Activated CD4-positive, alpha-beta T cell treated with anti-CD3 and anti-CD28 coated beads, Interleukin-2, amount 50 U/mL, for 48 hours (primary cell): ENCODE measurements at places on chromosomes 2 and 18.

GRCh38 chr18:26646901-26647300 is 98.5 kb upstream of the KCTD1 start:
- DNase-seq = no peak

DNA sequence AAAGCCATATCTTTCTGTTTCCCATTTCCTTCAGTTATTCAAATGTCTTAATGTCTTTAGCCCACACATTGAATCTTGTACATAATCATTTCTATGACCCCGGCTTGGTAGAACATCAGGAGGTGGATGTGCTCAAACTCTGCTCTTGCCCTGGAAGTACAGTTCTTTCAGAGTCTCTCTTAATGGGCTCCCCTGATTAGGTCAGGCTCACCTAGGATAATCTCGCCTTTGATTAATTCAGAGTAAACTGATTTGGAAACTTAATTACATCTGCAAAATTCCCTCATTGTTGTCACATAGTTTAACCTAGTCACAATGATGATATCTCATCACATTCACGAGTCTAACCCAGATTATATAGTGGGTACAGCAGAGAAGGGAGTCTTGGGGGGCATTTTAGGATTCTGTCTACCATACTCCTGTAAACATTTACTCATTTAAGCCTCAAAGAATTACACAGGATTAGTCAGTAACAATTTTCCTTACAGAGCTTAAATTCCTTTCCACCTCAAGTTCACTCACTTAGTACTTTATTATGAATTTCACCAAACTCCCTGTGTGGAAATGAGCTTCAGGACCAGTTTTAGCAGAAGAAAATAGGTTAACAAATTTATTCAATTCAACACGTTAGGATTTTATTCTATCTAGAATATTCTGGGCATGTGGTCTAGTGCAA is 135.5 kb downstream of the FHOD3 start:
- no peak for DNase-seq

DNA sequence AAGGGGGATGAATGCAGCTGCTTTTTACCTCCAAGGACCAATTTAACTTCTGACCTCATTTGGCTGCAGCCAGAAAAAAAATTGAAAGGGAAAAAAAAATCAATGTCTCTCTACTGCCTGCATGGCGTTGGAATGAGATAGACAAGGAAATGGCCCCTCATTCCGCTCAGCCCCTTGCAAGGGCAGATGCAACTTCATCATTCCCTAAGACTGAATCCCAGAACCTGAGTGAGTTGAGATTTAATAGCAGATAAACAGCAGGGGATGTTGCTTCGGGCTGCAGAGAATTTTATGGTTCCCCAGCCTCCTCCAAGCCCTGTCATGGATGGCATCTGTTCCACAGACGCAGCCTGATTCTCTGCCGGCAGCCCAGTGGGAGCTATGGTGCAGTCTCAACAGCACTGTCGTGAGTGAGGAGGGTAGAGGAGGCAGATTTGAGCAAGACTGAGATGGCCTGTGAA is 49.0 kb downstream of the CAPN13 start:
- no peak for DNase-seq

GRCh38 chr2:33839791-33840190 is 240.7 kb upstream of the FAM98A start:
- no peak for DNase-seq

GRCh38 chr2:200081811-200082210 is 126.4 kb downstream of the MAIP1 start:
- no peak for DNase-seq

DNA sequence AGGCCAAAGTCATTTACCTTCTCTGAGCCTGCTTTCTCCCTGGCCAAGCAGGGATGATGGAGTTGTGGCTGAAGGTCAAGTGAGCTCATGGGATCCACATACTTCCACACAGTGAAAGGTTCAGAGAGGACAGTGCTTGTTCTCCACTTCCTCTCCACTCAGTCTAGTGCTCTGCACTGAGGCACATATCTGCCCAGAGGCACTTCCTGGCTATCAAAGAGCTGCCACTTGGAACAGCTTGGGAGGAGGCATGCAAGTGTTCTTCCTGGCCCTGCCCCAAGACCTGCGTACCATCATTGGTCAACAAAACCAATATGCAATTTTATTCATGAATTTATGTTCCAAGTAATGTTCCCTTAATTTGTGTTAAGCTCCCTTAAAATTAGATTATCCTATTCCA is 71.9 kb downstream of the RNF152 start:
- DNase-seq = no peak

- no peak for DNase-seq
These were observed 214.7 kb downstream of the KCNH7 start for GRCh38 chr2:162623888-162624287.

- no peak for DNase-seq
These were observed 19.3 kb downstream of the GALM start for GRCh38 chr2:38685116-38685735.

GRCh38 chr18:46166261-46166970 is 62.2 kb downstream of the HAUS1 start:
- DNase-seq = no peak

DNA sequence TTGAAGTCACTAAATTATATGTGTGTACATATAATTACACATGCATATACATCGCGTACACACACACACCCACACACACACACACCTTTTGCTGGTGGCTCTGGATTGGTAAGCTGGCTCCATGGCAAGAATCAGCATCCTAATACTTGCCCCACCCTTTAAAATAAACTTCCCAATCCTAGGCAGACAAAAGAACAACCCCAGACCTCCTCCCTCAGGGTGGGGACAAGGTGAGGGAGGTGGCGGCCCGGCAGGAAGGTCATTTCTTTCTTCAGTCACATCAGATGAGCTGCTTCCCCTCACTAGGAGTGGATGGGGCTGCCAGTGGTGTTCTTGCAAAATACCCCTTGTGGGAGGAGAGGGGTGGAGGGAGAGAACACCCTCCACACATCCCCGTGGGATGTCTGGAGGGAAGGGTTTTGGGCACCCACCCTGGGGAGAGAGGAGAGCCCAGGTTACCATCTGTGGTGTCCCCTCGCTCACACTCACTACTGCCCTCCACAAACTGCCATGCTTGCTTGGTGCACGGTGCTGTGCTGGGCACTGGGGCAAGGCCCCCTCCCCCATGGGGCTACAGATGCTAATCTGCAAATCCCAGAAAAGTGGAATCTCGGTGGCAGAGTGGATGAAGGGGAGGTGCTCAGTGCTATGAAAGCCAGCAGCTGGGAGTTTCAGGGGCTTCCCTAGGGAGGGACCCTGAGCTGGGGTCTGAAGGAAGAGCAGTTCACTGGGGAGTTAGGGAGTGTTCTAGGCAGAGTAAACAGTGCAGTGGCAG is 64.0 kb downstream of the ODC1 start:
- DNase-seq = no peak

DNA sequence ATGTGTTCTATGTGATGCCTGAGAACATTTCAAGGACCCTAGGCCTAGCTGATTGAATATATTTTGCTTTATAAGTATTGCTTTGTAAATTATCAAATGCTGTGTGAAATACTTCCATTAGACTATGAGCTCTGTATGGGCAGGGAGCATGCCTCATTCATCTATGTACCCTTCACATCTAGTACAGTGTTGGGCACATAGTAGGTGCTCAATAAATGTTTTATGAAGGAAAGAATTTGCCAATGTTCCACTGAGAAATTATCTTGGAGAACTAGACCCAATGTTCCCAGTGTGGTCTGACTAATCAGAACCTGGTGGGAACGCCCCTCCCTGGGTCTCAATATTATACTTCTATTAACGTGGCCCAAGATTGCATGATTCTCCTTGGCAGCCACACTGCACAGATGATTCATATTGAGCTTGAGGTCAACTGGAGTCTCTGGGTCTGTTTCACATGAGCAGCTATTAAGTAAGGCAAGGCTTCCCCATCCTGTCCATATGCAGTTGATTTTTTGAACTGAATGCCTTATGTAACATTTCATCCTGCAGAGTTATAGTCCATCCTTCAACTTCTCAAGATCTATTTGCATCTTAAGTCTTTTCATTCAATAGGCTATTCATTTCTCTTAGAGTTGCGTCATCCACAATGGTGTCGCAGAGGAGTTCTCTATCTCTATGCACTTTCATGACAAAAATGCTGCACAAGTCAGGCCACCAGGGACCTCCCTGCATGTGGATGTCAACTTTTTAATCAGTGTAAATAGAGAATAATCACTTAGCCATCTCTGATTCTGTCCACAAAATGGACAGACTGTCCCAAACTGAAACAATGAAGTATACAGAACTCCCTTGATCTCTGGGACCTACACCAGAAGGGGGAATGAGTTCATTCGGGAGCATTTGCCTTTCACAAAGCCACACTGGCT is 257.6 kb downstream of the CYP26B1 start:
- DNase-seq = no peak

DNA sequence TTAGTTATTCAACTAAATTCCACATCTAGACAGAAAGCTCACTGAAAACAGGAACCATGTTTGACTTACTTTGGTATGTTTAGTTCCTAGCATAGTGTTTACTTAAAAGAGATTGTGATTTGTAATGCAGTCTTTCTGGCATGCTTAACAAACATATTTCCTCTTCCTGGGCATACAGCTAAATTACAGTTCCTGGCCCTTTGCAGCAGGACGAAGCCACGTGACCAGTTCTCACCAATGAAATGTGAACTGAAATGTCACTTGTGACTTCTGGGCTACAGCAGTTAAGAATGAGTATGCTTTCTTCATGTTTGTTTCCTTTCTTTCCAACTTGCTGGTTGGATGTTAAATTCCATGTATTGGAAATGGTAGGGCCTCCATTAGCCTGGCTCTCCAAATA is 330.5 kb downstream of the FIGN start:
- no peak for DNase-seq

- no peak for DNase-seq
These were observed 508.2 kb downstream of the TNS1 start for GRCh38 chr2:217494557-217494956.

DNA sequence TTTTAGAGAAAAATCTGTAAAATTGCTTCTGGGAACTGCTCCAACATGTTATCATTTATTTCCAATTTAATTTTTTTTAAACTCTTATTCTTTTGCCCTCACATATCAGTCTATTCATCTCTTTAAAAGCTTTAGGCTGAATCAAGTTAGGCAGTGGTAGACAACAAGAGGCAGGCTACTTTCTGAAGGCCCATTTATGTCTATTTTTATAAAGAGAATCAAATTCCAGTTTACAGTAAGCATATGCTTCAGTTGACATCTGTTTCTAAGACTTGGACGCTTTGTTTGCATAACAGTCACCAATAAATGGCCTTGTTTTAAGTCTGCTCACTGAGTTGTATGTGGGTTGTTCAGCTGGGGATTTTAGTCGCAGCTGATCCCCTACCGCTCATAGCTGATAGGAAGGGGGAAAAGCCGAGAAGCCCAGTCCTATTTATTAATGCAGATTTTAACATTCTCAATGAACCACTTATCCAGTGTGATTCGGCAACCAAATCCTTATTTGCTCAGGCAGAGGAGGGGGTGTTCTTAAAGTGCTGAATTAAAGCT is 260.4 kb upstream of the SIX3 start:
- no peak for DNase-seq

- DNase-seq = no peak
These were observed 12.4 kb downstream of the CCBE1 start for GRCh38 chr18:59684777-59685176.

- DNase-seq = peak; percentile 50
These were observed 38.5 kb downstream of the LPIN1 start for GRCh38 chr2:11784747-11785610.

- DNase-seq = no peak
These were observed 97.8 kb upstream of the GLI2 start for GRCh38 chr2:120637847-120638246.

DNA sequence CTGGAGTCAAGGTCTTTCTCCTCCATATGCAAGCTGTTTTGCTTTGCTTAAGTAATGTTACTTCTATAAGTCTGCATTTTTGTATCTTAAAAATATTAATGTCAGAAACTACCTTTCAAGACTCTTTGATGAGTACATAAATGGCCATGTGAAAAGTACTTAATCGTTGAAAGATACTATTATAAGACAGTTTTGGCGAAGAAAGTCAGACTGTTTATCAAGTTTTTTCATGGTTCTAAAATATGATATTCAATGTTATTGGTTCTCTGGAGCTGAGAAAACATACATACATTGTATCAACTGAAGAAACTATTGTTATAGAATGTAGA is 25.1 kb downstream of the FBXO48 start:
- no peak for DNase-seq

- DNase-seq = no peak
These were observed 130.5 kb downstream of the PXDN start for GRCh38 chr2:1613731-1614354.

GRCh38 chr2:20235655-20236305 is 10.8 kb upstream of the SDC1 start:
- no peak for DNase-seq

DNA sequence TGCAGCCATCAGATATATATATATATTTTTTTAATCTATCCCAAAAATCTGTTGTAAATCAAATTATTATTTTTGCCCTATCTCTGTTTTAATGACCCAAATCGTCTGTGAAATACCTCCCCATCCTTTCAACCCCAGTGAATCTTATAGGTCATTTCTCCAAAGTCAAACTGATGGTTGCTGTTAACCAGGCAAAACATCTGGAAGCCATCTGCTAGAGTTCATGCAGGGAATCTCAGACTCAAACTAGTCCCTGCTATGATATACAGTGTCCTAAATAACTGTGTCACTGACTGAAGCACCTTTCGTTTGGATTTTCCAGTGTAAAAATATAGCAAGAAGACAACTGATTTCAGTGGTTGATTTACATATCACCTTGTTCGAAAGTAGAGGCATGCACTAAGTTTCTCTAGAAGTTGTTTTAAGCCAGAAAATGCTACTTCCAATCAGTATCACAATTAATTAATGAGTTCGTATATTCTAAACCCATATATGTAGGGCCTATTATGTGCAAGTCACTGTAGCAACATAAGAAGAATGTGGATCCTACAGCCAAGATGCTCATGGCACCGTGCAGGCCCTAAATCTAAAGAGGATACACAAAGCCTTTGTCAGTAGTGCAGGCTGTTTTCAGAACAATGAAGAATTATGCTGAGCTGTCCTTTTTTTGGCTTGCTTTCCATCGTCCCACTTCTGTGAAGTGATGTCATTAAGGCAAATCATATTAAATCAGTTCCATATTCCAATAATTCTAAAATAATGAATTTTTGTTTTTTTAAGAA is 566.0 kb downstream of the STK39 start:
- DNase-seq = no peak

GRCh38 chr18:52342456-52342855 is 2.5 kb downstream of the DCC start:
- DNase-seq = no peak

- no peak for DNase-seq
These were observed 331.8 kb upstream of the VWC2L start for GRCh38 chr2:214079032-214079431.

DNA sequence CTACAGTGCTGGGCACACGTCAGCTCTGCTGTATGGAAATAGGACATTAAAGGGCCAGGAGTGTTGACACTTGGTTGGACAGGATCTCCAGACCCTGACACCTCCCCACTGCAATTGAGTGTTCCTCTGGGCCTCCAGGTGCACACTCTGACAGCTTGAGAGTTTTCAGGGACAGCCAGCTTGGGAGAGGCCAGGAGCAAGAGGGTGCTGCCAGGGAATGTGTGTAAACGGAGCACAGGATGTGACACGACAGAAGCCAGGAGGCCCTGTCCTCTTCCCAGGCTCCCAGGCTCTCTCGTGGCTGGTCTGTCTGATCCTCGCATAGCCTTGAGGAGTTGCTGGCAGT is 318.1 kb upstream of the HS6ST1 start:
- DNase-seq = no peak
